CD4-positive, alpha-beta T cell treated with Interleukin-4 for 4 hours (primary cell): ENCODE measurements at places on chromosomes 3 and 15.
A peak's percentile ranks its signal among the peaks of the same experiment; 100 is the strongest.

DNA sequence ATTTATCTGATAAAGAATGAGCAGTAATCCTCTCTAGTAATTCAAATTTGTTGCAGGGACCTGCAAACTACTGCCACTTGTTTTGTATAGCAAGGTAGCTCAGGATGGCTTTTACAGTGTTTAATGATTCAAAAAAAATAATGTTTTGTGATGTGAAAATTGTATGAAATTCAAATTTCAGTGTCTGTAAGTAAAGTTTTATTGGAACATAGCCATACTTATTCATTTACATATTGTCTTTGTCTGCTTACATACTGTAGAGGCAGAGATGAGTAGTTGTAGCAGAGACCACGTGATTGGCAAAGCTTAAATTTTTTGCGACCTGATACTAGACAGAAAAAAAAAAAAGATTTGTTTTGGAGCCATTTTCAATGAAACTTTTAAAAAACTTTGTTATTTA, 6.5 kb upstream of the UTS2B start:
- DNase-seq: no peak

DNA sequence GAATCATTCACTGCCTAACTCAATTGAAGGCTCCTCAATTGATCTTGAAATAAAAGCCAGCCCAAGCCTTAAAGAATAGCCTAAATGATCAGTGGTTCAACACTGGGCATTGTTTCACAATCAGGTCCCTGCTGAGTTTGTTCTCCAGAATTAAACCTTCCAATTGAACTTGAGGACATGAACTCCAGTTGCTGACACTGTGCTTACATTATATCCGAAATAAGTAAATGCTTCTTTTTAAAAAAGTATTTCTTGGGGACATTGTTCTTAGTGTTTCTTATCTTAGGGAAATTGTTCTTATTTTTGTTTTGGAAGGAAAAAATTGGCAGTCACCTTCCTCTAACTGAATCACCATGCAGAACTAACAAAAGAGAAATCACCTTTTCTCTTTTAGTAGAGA, 450.2 kb downstream of the RBMS3 start:
- no peak for DNase-seq

GRCh38 chr15:25333049-25333448, 105.8 kb downstream of the UBE3A start:
- DNase-seq: no peak

GRCh38 chr3:104785947-104786346, 580.8 kb upstream of the ALCAM start:
- DNase-seq: no peak

GRCh38 chr15:65964792-65965433, 95.6 kb downstream of the RAB11A start:
- DNase-seq: no peak

- DNase-seq: no peak
These were observed 21.0 kb upstream of the PCSK6 start for GRCh38 chr15:101510212-101511197.

DNA sequence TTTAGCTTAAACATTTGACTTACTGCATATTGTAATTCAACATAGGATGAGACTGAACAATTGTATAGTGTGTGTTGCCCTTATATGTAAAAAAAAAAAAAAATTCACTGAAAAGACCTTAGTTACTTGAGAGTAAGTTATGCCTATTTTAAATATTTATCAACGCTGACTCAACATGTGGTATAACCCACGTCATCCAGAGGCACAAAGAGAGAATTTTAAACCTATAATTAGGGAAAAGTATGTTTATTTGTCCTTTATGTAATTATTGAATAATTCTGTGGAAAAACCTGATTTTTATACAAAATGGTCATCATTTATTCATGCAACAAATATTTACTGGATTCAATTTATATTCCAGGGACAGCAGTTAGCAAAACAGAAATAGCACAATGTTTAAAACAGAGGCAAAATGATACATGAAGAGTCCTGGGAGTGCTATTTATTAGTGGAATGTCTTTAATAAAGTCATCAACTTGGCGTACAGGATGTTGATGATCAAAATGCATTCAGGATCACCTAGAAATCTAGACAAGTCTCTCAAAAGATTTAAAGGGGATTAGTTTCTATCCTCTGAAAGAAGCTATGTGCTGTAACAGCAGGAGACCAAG, 223.7 kb downstream of the PCCB start:
- DNase-seq: no peak

- no peak for DNase-seq
These were observed 4.6 kb upstream of the VGLL3 start for GRCh38 chr3:86995537-86995936.

GRCh38 chr15:90801803-90802202, 66.6 kb upstream of the FURIN start:
- DNase-seq: no peak

DNA sequence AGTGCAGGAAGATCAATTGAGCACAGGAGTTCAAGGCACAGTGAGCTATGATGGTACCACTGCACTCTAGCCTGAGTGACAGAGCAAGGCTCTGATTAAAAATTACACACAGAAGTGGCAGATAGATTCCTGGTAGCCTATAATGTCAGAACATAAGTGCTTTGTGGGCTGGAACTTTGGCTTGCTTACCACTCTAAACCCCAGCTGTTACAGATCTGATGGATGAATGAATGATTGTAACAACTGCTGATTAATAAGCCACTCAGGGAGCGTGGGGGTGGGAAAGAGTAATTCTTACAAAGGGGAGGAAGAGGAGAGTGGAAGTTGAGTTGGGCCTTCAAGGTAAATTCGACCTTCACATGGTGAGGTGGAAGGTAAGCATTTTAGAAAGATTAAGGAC, 40.9 kb upstream of the PTPN23 start:
- no peak for DNase-seq

GRCh38 chr3:99817047-99817436, 620 bp upstream of the CMSS1 start:
- no peak for DNase-seq

DNA sequence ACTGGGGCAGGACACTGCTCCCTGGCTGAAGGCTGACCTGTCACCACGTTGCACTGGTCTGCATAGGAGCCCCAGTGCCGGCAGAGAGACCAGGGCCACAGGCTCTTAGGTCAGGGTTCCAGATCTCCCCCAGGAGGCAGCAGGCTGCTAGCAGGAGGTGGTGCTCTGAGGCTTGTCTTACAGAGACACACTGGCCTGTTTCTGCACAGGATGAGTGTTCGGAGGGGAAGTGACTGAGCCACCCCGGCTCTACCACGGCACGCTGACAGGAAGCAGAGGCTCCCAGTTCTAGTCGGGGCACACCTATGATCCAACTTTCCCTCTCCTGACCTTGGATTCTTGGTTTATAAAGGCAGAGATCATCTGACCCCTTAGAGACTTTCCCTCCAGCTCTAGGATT, 8.6 kb downstream of the FBXL22 start:
- peak; percentile 58 for DNase-seq

DNA sequence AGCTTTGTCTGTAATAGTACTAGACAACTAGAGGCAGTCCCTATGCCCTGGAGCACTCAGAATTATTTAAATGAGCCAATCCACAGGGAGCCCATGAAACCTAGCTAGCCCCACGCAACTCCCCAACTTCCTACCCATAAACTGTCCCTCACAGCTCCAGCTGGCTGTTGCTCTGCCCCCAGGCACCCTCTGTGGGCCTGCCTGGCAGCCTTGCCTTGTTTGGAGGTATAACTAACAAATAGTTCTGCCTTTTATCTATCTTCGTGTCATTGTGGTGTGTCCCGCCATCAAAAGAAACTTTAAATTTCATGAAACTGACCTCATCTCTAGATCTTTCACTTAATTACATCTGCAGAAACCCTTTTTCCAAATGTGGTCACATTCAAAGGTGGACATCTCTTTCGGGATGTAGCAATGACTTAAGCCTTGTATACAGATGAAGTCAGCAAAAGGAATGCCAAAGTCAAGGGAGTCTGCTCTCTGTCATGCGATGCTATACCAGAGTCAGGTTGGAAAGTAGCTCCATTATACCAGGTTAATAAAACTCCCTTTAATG, 1.8 kb upstream of the RTP3 start:
- no peak for DNase-seq

DNA sequence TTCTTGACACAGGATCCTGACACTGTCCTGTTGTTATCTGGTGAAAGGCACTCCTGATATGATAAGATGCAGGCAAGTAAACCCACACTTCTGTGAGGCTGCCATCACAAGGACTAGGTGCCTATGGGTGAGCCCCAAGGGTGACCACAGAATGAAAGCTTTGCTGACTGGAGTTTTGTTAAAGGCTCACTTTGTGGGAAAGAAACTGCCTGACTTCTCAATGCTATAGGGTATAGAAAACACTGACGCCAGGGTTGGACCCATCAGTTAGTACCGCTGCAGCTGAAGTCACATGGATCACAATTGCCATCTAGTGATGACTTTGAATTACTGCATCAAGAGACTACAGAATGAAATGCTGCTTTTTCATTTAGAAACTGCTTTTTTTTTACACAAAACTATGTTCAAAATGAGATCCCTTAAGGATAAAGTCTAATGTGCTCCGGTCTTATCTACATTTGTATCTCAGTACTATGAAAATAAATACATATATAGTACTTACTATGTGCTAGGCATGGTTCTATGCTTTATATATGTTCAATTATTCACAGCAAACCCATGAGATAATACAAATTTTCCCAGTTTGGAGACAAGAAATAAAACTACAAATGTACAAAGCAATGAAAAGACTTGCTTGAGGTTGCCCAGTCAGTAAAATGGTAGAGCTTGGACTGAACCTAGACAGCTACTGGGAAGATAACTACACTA, 64.2 kb upstream of the CMSS1 start:
- DNase-seq: peak; percentile 10

- DNase-seq: no peak
These were observed 12.1 kb upstream of the SIAH2 start for GRCh38 chr3:150775001-150775599.

GRCh38 chr3:38137615-38138348, 679 bp upstream of the MYD88 start:
- DNase-seq: no peak

GRCh38 chr3:175338775-175339535, 479.8 kb downstream of the NAALADL2 start:
- DNase-seq: no peak

- no peak for DNase-seq
These were observed 223.2 kb upstream of the LMCD1 start for GRCh38 chr3:8278448-8278847.

GRCh38 chr15:63764124-63764803, 69.5 kb downstream of the HERC1 start:
- no peak for DNase-seq

DNA sequence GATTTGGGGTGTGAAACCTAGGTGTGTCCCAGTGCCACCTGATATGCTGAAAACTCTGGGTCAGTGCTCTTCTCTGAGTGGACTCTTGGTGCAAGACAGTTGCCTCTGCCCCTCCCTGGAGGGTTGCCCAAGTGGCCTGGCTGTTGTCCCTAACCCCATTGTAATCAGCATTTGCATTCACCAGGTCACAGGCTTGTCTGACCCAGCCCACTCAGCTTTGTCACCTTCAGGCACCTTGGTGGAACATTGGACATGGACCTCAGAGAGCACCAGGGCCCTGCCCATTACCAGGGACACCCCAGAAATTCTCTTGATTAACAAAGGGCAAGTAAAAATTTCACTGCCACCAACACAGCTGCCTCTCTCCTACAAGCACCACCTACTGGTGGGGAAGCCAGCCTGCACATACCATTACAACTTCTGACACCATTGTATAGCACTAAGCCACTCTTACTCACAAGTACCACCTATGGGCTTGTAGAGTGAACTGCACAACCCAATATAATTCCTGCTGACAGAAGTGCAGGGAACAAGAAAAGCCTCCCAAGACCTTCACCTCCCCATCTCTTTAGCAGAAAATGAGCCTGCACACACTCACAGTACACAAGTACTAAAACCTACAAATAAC, 324.6 kb downstream of the EPHA6 start:
- DNase-seq: no peak

DNA sequence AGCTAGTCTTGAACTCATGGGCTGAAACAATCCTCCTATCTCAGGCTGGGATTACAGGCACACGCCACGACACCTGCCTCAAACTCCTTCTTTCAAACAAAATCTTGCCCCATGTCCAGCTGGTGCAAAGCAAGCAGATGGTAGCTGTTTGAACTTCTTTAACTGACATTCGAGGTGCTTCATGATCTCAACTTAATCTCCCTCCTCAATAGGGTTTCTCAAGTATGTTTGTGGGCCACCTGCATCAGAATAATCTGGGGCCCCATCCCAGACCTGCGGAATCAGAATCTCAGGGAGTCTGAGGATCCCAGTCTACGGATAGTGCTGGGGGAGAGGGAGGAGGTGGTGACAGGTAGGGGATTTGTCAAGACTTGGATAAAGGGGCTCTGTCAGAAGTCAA, 20.9 kb upstream of the TRH start:
- DNase-seq: no peak

GRCh38 chr3:142641504-142641903, 45.3 kb downstream of the PLS1 start:
- no peak for DNase-seq

GRCh38 chr15:71390096-71390495, 274.8 kb downstream of the THSD4 start:
- no peak for DNase-seq

DNA sequence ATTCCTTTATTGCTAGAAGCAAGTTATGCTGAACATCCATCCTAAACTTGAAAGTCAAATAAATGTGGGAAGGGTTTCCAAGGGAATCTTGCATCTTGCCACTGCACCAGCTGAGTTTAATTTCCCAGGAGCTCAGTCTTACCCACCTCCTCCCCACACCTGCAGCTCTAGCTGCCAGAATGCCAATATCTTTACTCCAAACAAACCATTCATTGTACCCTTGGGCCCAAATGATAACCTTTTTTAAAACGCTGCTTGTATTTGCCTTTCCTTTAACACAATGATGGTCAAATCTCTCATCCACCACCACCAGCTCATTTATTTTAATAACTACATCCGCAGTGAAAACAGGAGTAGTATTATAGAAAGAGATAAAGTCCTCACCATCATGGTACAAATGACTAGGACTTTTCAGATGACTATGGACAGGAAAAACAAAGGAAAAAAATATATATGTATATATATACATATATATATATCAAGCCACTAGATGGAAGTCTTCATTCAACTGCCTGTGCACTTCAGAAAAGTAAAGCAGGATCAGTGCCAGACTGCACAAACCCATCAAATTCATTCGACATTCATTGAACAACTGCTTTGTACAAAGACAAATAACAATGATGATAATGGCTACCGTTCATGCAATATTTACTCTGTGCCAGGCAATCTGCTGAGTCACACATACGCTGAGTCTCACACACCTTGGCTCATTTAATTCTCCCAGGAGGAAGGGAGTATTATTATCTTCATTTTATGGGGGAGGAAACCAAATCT, 44.0 kb downstream of the BFSP2 start:
- DNase-seq: no peak

DNA sequence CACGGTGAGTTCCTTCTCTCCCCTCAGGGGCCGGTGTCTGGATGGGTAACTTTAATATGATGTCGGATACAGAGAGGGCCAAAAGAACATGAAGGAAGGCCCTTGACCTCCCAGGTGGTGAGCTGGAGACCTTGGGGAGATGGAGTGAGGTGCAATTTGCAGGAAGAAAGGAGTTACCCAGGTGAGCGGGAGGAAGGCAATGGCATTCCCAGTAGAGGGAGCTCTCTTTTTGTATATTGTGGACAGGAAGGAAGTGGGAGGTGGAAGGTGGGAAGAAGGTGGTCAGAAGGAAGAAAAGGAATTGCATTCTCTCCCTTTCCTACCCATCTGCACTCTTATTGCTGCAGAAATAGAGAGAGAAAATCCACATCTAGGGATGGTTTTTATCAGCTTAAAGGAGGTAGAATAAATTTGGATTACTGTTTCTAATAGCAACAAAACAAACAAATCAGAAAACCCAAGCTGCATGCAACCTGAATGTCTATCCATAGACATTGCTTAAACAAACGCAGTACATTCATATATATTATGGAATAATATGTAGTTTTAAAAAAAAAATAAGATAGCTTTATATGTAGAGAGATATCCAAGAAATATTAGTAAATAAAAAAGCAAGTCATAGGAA, 169.0 kb upstream of the TSC22D2 start:
- DNase-seq: no peak
